ENCODE measurements at places on chromosomes 5 and 9.
A peak's percentile ranks its signal among the peaks of the same experiment; 100 is the strongest.

DNA sequence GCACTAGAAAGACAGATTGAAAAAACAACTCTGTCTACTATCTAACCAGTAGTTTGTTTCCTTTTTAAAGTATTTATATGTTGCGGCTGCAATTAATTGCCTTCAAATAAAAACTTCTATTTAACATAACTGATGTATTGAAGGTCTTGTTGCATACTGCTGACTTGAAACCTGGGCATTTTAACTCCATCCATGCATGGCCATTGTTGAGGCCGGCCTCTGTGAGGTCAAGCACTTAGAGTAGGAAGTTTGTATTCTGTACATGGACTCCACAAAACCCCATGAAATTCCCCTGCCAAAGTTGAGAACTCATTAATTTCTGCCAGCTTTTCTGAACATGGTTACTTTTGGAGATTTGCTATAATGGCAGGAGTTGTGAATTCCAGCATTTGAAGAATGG, 150.6 kb downstream of the GAS1 start:
- no peak for DNase-seq

GRCh38 chr5:161851691-161852299, 3.9 kb downstream of the GABRA1 start:
- DNase-seq, result no peak

DNA sequence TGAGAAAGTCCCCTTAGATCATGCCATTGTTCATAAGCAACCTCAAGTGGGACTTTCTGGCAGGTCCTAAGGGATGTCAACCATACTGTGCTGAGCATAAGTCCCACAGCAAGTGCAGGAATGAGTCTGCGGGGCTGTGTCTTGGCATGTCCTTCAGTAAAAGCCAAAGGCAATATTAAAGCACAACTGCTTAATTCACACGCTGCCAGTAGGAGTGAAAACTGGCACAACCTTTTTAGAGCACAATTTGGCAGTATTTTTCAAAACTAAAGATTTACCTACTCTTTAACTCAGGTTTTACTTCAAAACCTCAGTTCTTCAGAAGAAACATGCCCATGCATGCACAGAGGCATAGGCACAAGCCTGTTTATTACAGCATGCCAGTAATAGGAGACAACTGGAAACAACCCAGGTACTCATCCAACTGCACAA, 24.4 kb upstream of the SMAD5 start:
- no peak for DNase-seq

DNA sequence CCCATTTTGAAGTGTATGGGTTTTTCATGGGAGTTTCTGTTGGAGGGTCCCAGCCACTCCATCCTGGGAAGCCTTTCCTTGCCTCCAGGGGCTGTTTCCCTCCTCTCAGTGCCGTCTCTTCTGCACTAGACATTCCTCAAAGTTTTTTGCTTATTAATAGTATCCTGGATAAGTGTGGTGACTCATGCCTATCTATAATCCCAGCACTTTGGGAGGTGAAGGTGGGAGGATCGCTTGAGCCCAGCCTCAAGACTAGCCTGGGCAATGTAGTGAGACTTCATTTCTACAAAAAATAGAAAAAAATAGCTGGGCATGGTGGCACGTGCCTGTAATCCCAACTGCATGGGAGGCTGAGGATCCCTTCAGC, 43.1 kb downstream of the RALGPS1 start:
- no peak for DNase-seq

DNA sequence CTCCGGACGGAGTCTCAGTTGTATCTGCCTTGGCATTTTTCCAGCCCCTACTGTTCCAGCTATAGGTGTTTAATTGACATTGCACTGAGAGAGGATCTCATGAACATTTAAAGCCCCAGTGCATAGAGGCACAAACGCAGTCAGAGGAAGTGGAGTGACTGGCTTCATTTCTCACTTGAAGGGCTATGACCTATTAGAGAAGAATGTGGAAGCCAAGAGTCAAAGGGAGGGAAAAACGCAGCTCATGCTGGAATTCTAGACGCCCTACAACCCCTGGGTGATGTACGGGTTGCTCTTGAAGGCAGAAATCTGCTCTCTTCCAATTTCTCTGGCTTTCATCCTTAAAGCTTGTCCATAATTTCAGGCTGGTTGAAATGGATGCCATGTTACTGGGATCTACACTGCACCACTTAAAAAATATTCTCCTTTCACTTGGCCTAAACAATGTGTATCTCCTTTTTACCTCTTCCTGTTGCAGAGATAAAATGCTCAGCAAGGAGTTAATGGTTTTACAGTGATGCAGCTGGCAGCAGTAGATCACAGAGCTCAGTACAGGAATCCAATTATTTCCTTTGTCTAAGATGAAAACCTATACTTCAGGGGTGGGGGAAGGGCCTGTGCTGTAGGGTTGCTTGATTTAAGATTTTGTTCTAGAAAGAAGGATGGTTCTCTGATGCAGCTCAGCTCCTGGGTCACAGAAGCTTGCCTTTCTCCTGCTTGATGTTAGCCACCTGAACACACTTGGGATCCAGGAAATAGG, 61.8 kb upstream of the MAMDC2 start:
- no peak for DNase-seq

DNA sequence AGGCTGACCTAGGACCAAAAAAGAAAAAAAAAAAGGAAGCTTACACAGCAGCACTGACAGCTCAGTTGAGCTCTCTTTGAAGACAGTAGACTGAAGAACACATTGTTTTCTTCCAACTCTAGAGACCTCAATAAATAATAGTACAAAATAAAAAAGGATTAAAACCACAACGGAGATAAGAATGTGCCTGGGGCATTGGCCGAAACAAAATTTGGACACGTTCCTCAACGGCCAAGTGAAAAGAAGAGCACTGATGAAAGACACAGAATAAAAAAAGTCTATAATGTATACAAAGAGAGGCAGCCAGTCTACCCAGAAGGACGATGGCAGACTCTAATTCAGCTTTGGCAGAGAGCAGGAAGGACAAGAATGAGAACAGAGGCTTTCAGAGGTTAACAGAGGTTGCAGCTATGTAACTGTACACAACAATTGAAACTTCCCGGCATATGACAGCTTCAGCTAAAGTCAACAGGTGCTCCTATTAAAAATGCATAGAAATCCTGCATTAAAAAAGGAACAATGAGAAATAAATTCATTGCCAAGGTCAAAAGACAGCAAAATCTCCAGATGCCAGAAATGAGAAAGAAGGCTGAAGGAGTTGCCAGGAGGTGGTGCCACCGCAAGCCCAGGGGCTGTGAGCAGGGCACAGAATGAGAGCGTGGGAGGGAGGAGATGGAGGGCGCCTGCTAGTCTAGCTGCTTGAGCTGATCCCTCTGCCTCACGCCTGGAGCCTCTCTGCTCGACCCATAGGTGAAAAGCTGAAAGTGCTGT, 113.9 kb downstream of the DCP2 start:
- no peak for DNase-seq

DNA sequence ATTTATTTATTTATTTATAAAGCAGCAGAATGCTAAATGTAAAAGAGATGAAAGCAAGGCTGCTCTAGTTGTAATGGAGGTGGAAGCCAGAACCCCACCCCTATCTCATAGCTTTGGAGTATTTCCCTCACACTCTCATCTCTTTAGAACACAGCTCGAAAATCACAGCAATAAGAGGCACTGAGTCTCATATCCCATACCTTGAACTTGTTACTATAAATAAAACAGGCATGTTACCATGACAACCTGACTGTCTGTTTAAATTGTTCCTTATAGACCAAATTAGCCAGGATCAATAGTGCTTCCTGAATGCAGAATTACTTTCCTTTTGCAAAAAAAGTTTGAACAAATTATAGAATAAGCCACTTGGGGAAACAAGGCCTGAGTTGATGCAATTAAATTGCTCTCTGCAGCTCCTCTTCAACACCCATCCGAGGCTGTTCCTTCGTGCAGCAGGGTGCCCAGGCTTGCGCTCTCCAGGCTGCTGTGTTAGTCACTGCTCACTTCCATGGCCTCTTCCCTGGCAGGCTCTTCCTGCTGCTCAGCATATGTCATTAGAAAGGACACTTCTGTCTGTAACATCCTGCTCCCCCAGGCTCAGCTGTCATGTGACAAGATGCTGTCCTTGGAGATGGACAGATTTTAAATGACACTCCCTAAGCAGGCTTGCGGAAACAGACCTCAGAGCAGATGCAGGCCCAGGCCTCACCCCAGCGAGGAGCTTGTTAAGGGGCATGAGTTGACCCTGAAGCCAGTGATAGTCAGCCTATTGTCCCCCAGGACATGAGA, 120.2 kb downstream of the CARTPT start:
- no peak for DNase-seq

DNA sequence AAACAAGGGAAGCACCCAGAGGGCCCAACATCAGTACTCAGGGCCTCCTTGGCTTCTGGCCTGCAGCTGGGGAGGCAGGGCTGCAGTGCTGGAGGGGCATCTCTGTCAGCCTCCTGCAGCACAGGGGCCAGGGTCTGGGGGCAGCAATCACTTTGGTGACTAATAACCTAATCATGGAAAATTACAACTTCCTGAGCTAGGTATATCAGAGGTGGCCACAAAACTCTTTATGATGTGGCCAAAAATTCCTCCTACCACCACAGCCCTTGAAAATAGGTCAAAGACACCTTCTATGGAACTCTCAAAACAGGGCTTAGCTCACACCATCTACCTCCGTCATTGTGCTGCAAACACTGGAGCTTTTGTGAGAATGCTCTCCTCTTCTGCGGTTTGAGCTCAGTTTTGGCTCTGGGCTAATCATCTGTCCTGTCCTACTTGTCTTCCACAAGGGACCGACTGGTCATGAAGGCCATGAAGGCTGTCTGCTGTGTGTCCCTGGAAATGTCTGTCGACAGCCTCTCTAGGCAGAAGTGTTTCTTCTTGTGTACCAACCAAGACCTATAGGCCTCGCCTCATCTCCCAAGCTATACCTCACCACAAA, 28.6 kb downstream of the CSF2 start:
- peak; percentile 31 for DNase-seq

DNA sequence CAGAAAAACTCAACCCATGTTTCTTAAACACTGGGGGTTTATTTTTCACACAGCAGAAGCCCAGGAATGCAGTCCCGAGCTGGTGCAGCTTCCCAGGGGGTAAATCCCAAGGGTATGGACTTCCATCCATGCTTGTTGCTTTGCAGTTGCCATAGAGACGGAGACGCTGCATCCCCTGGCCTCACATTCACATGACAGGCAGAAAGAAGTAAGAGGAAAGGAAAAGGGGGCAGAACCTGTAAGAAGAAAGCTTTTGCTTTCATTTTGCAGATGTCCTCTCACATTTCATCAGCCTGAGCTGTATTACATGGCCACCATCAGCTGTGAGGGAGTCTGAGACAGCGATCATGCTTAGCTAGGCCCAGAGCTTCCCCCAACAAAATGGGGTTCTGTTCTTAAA, 321.0 kb downstream of the AGTPBP1 start:
- DNase-seq, result no peak

GRCh38 chr5:153718713-153719112, 228.2 kb downstream of the GRIA1 start:
- DNase-seq, result no peak

DNA sequence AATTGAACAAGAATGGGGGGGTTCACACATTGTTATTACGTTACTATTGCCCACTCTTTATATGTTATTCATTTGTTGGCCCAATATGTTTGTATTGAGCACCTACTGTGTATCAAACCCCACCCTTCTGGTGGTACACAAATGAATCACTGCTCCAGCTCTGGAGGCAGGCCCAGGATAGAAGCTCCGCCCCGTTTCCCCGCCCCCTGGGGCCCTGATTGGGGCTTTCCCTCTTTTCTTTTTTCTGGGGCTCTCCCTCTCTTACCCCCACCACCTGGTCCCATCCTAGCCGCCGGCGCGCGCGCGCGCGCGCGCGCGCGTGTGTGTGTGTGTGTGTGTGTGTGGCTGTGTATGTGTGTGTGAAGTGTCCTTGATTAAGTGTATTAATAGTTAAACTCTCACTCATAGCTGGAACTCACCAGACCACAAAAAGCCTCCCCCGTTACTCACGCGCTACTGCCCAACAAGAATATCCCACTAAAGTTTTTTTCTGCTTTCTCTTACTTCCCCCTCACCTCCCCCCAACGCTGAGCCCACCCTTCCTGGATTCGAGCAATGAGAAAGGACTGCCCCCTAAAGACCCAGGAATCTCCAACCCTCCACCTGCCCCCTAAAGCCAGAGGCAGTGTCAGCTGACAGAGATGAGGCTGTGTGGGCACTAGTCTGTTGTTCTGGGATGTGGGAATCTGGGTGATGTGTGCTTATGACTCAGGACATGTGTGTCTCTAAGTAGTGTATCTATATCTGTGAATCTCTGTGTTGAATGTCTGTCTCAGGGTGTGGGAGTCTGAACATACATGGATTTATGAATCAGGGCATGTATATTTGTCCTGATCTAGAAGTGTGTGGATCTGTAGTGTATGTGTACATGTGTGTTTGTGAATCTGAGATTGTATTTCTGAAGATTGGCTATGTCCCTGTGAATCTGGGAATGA, 4.0 kb downstream of the CXXC5 start:
- no peak for DNase-seq
